ENCODE measurements at places on chromosomes 7 and 10.

DNA sequence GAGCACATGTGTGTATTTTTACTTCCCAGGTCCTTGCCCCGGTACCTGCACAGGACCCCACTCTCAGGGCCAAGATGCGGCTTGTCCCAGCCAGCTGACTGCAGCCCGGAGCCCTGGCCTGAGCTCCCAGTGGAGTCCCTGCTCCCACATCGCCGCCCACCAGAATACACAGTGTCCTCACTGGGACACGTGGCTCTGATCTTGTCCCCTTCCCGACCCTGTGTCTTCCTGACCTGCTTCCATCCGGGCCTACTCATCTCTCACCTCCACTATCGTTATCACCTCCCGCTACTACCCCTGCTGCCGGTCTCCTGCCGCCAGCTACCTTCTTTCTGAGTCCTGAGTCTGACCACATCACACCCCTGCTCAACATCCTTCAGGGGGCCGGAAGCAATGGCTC, 146.3 kb upstream of the CHST15 start:
- DNase-seq: no peak

- DNase-seq: no peak
Measured at GRCh38 chr10:118827053-118827452, 72.3 kb upstream of the CACUL1 start.

GRCh38 chr10:89805599-89806013, 104.2 kb downstream of the KIF20B start:
- no peak for DNase-seq

- no peak for DNase-seq
Measured at GRCh38 chr7:25859412-25860274, 292.4 kb upstream of the NFE2L3 start.

- no peak for DNase-seq
Measured at GRCh38 chr10:113064039-113064438, 114.0 kb downstream of the TCF7L2 start.

- DNase-seq: no peak
Measured at GRCh38 chr7:119482671-119483070, 790.3 kb upstream of the KCND2 start.

GRCh38 chr10:65024886-65025285, 1503.7 kb downstream of the REEP3 start:
- DNase-seq: no peak

DNA sequence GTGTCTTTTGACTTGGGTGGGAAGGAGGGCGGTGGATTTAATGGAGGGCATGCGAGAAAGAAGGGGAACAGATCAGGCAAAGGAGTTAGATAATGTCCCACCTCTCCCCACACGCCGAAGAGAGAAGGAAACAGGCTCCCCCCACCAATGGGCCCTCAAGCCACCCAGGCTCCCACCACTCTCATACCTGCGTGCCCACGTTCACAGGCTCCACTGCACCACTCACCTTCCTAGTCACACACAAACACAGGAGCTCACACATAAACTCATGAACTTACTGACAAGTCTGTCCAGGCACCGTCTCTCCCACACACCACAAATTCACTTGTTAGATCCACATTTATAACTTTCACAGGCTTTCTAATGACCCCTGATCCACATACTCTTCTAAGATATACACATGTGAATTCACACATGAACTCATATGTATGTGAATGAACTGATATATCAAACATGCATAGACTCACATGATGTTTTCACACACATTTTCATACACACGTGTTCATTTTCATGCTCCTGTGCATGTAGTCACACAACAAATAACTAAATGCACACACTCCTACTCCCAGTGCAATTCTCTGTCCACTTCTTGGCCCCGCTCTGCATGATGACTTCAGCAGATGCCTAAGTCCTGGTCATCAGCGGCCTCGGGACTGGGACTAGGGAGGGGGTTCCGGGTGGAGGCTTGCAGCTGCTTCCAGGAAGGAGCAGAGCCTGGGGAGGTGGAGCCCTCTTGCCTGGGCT, 1.5 kb downstream of the LZTS2 start:
- DNase-seq: no peak

DNA sequence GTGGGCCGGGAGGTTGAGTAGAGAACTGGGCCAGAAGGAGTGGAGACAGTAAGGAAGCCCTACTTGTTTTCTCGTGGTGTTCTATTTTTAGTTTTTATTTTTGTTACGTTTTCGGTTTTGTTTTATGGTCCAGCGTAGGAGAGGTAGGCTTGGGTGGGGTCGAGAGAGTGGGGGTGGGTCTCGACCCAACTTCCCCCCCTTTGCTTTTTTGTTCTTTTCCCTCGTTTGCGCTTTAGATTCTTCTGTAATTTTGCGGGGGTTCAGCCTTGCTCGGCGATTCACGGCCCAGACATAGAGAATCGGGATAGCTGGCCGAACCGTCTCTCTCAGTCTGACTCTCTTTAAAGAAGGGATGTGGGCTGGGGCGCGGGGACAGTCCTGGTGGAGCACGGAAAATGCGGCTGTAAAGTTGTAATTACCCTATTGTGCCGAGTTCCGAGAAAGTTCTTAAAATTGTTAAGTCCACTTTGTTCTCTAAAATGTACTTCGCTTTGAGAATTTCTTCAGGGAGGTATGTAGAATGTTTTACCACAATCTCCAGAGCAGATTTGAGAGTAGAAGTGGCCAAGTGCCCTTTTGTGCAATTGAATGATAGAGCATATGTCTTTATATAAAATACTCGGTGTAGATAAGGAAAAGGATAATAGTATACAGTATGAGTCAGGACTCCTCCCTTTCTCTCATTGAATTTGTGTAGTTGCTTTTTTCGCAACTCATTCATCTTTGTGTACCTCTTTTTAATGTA, 816 bp downstream of the DMTF1 start:
- DNase-seq: peak; percentile 11

- DNase-seq: no peak
Measured at GRCh38 chr7:7996568-7996967, 28.0 kb downstream of the GLCCI1 start.

DNA sequence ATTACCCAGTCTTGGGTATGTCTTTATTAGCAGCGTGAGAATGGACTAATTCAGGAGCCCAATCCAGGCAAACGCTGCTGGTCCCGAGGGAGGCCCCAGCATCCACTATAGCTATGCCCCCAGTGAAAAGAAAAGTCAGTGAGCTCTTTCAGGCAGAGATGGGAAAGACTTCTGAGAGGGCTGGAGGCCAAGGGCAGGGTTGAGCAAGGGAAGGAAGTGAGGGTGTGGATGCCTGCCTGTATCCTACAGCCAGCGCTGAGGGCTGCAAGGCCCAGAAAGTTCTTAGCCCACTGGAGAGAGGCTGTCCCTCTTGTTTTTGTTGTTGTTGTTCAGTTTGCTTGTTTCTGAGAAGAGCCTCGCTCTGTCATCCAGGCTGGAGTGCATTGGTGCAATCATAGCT, 261.6 kb downstream of the ZEB1 start:
- no peak for DNase-seq

GRCh38 chr7:104848138-104848990, 165.6 kb upstream of the KMT2E start:
- DNase-seq: peak; percentile 28

GRCh38 chr7:2604608-2605174, 27.1 kb upstream of the TTYH3 start:
- peak; percentile 68 for DNase-seq

- DNase-seq: no peak
Measured at GRCh38 chr7:155353256-155353897, 55.7 kb downstream of the INSIG1 start.

GRCh38 chr7:156109988-156110387, 297.7 kb upstream of the SHH start:
- no peak for DNase-seq

DNA sequence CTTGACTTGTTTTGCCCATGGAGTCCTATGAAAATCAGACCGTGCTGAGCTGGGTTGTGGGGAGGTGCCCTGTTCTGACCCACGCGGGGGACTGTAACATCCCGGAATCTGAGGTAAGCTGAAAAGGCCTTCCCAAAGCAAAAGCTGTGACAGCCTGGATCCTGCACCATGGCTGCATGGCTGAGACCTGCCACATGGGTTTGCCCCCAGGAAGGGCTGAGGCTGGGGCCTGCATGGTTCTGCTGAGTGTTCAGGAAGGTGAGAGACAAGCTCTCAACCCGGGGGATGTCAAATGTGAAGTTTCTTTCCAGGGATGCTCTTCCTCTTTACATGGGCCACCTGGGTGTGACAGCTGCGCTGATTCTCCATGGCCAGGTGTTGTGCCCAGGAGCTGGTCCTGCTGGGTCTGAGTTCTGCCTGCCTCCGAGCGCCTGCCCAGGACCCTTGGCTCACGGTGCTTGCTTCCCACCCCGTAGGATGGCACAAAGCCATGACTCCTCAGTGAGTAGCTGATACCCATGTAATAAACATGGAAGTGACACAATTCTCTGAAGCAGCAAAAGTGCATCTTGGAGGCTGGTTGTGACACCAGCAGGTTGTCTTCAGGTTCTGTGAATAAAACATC, 58.3 kb downstream of the VIPR2 start:
- DNase-seq: no peak

GRCh38 chr7:102897856-102898531, 14.8 kb upstream of the LRRC17 start:
- DNase-seq: no peak

DNA sequence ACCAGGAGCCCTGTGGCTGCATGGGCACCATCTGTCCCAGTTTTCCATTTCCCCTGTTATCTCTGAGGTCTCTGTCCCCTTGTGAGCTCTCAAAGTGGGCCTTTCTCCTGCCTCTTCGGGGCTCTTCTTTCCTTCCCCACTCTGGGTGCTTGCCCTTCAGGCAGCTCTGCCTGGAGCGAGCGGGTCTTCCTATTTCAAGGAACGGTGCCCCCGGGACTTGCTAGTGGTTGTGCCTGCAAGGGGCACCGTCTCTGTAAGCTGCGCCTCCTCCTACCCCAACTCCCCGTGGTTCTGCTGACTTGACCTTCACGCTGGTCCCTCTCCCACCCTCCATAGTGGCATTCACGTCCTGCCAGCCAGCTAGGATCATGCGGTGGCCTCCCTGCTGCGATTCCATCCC, 110.1 kb downstream of the DOCK1 start:
- DNase-seq: no peak

DNA sequence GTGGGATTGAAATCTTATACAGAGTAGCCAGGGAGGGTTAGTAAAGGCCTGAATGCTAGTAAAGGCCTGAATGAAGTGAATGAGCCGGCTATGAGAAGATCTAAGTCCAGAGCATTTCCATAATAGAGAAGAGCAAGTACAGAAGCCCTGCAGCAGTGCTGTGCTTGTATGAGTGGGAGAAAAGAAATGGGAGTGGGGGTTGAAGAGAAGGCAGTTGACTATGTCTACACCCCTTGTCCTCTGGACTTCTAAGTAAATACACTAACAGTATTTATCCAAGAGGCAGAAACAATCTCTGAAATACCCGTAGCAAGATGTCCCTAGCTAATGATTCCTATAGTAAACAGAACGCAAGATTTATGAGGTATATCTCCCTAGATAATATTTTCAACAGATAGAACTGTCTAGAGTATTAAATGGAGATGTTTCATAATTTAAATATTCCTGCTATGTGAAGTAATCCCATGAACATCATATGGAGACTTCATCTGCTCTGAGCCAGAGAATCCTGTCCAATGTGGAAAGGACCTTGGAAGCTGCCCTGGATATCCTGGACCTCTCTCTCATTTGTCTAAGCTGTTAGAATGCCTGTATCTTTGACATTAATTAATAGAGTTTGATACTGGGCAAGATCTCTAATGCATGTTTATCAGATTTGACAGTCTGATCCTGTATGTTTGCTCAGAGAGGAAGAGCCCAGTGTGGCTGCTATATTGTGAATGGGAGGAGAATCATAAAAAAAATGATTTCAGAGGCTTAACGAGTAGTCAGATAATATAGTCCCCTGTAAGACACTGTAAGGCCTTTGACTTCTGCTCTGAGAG, 171.6 kb downstream of the LRRN3 start:
- no peak for DNase-seq

DNA sequence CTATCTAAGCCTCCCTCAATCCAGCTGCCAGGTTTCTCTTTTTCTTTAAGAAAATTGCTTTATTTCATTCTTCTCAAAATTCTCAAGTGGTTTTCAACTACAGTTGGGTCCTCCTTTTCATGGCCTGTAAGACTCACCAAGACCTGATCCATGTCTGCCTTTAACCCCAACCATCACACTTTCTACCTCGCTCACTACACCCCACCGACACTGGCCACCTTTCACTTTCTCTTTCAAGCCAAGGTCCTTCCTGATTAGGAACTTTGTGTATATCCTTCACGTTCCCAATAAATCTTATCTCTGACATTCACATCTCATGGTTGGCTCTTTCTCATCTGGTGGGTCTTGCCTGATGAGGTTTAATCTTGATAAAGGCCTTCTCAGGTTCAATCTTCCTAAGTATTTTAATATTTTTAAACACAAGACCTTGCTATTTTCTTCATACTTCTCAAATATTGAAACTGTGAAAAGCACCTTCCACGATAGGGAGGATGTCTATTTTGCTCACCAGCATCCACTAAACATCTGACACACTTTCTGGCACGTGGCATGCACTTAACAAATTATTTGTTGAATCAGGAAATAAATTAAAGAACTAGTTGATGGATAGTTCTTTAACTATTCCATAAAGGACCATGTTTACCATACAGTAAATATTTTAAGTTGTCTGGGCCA, 624.8 kb downstream of the GRID1 start:
- DNase-seq: no peak

DNA sequence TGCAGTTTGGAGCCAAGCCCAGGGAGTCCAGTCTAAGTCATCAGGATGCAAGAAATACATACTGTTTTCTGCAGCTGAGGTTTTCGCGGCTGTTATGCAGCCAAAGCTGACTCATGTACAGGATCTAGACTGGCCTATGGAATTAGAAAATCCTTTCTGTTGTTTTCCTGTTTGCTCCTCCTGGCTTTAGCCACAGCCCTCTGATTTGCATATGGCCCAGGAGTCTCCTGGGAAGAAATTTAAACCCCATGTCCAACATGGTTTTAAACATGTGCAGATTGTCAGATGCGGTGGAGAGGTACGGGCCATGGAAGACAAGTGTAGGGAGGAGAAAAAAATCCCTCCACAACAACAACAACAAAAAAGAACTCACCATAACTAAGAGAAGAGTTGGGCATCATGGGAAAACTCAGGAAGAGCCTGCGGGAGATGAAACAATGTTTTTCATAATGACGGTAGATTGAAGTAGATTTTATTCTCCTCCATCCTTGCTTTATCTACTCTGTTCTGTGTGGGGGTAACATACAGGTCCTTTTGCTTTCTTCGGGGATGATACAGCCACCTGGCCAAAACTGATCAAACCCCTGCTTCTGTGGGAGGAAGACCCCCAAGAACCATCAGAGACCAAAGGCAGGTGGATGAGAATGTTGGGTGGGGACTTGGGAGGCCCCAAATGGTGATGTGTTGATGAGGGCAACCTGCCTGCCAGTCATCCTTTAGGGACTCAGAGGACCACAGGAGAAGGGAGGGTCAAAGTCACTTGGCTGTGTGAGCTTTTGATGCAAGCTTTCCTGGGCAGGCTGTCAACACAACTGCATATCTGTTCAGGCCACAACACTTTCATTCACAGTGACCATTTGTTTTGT, 29.8 kb upstream of the GNA12 start:
- DNase-seq: no peak

GRCh38 chr10:79111427-79111826, 42.7 kb downstream of the ZMIZ1 start:
- DNase-seq: no peak

DNA sequence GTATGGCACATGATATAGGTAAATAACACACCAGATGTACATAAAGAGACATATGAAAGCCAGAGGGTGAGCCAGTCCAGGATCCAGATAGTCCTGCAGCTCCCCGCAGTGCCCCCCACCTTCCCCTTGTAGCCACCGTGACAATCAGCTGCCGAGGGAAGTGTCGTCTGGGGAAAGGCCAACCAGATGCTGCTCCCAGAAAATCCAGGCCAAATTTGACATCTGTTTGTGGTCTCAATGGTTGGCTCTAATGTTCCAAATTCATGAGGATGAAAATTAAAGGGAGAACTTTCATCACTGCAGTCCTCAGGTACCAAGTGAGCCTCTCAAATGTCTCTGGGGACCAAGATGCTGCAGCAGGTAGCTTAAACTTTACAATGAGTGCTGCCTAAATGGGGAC, 210.3 kb downstream of the PTEN start:
- DNase-seq: no peak

Data from NCI-H2171 (cell line).